ENCODE measurements at places on chromosomes 3 and 15.
A peak's percentile ranks its signal among the peaks of the same experiment; 100 is the strongest.

- no peak for DNase-seq
Observed at GRCh38 chr3:169026543-169027182, 636.8 kb downstream of the MECOM start.

DNA sequence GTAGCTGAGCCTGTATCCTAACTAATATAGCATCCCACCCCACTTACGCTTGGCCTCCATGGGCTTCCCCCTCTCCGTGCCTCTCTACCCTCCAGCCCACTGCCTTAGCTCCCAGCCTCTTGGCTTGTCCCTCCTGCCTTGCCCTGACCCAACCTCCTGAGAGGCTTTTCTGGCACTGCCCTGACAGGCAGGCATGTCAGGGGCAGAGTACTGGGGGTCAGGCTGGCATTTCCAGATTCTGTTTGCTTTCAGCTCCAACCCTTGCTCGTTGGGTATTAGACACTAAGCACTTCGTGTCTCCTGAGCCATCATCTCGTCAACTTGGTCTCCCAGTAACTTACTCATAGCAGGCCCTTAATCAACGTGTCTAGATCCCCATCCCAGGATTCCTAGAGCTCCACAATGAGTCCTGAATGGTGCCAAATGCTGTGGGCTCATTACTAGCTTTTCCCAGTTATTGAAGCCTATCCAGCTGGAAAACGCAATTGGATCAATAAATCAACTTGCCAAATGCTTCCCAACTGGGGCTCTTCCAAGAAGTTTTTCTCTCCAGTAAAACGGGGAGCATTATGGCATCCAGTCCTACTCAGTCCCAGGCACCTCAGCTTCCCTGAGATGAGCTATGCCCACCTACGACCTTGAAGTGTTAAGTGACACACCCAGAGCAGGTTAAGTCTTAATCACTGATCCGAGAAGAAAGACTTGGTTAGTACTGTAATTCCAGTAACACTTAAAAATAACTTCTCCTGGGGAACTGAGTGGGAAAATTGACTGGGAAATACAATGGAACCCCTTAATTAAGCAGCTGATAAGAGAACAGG, 78.5 kb upstream of the DLG1 start:
- DNase-seq = no peak

DNA sequence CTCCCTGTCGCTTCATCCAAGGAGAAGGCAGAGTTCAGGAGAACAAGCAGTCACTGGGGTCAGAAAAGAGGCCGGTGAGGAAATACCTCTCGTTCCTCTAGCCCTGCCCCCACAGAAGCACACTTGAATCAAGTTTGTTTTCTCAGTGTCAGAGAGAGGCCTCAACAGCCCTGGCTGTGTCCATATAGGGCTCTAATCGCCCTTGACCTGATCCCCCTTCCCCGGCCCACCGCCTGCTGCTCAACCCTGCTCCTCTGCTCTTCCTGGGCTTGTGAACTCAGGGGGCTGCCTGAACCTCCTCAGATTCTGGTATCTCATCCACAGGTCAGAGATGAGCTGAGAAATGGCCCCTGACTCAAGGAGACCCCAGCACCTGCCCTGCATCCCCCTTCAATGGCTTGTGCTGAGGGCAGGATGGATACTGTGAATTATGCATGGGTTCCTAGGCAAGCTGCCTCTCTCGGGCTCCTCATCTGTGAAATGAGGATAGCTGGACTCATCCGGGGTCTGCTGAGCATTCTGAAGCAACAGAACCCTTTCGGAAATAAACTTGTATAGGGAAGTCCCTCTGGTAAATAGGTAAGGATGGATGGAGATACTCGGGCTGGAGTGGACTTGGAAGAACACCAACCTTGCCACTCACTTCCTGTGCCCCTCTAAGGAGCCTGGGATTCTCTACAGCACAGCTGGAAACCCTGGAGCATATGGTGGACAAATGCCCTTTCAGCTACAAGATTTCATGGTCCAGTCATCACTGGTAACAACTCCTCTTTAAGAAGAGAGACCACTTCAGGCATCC, 147.5 kb downstream of the STT3B start:
- no peak for DNase-seq

GRCh38 chr3:69174445-69174844, 52.0 kb upstream of the LMOD3 start:
- DNase-seq = no peak

DNA sequence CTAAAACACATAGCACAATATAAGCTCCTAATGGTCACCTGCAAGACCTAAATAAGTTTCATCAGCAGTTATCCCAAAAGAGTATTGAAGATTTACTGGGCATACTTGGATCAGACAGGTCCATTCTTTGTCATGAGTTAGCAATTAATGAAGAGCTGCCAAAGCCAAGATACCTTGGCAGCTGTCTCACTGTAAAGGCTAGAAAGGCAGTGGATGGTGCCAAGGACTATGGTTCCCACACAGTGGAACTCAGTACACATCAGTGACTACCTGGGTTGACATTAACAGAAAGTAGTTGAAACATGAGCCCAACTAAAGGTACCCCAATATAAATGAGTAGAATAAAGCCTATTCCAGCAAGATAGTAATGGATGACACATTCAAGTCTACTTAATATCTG, 41.1 kb upstream of the TMCO5A start:
- DNase-seq = no peak

GRCh38 chr3:71389191-71389590, 194.3 kb downstream of the FOXP1 start:
- DNase-seq = no peak

- DNase-seq = no peak
Observed at GRCh38 chr3:151227266-151227806, 24.3 kb upstream of the GPR171 start.

- DNase-seq = no peak
Observed at GRCh38 chr3:144989807-144990206, 1018.2 kb downstream of the DIPK2A start.

- DNase-seq = no peak
Observed at GRCh38 chr3:124363476-124363875, 366.8 kb upstream of the UMPS start.

DNA sequence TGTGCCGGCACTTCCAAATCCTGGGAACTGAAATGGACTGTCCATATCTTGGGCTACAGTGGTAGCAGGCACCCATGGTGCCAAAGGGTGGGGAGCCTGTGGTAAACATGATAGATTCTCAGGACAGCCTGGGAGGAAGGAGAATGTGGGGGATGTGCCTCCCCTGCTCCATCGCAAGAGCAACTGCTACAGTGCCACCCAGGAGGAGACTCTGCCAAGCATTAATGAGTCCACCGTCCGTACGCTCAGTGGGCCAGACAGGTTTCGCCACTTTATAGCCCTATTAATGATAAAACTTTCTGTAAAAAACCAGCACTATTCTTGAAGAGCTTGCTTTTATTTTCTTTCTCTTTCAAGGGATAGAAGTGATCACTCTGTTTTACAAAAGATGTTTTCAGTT, 75.2 kb downstream of the FMN1 start:
- no peak for DNase-seq

DNA sequence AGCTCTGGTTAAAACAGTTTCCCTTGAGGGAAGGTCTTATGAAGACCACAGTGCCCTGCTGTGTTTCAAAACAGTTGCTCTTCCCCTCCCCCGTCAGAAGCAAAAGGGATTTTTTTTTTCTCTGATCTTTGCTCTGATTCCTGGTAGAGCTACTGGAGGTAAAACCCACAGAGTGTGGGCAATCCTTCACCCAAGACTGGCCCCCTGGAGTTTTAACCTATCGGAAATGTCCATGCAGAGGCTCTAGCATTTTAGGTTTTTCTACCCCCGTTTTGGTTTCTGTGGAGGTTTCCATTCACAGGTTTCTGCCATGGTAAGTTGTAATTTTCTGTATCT, 27.7 kb downstream of the GRM2 start:
- DNase-seq = no peak

- peak; percentile 86 for DNase-seq
Observed at GRCh38 chr3:34292605-34293300, 494.3 kb downstream of the PDCD6IP start.

DNA sequence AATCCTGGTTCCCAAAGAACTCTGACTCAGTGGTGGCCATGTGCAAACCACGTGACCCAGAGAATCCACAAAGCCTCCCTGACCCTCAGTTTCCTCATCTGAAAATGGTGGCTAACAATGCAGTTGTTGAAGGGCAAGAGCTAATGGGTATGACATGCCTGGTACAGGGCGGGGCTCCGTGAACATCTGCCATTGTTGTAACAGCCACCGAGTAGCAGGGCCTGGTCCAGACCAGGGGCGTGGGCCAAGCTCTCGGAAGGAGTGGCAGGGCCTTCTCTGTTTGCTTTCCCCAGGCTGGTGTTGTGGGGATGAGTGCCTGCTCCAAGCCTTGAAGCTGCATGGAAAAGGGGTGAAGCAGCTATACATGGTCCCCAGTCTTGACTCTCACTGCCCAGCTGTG, 13.4 kb downstream of the MAPKAPK3 start:
- DNase-seq = no peak

DNA sequence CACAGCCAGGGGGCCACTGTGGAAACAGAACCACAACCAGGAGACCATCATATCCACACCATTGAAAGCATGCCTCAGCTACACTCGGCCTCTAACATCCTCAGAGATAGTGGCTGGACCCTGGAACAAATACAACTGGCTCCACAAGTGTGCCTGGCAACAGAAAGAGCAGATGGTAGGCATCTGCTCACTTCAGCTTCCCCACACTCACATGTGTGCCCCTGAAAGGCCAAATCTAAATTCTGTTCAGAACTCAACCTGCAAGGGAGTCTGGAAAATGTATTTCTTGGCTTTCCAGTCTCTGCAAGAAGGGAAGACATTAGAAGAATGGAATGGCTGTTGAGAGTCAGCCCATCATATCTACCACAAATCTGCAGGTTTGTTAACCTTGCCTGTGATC, 54.7 kb upstream of the CTNNB1 start:
- no peak for DNase-seq

- DNase-seq = no peak
Observed at GRCh38 chr15:98920091-98920880, 87.3 kb downstream of the PGPEP1L start.

DNA sequence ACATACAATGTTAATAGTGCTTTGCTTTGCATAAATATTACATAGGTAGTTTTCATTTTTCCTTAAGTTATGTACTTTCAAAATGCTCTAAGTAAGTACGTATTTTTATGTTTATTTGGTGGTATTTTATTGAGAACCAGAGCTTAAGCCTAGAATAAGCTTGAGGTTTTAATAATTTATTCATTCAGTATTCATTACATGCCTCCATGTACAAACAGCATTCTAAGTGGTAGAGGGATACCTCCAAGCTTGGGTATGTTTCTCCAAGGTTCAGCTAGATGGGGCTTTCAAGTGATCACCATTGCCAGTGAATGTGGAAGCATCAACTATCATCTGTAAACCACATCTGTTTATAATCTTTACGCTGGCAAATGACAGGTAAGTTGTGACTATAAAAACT, 52.3 kb downstream of the PEAK1 start:
- no peak for DNase-seq

DNA sequence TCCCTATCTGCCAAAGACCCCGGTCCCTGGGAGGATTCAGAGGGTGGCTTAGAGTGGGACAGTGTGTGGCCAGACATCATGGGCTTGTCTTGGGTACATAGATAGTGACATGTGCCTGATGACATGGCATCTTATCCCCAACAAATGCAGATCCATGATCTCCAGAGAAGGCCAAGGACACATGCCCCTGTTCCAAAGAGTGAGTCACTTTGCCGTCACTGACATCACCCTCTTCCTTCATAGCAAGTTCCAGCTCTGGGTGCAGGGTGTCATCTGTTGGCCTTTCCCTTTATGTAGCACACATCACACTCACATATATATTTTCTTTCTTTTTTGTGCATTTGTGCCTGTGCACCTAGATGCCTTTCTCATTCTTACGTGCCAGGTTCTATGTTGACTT, 350.5 kb downstream of the LRTM1 start:
- DNase-seq = no peak

Measured in SK-N-DZ (cell line).